CD4-positive, alpha-beta T cell treated with Interleukin-10 for 1 hour (primary cell): ENCODE measurements at places on chromosomes 2 and 18.

GRCh38 chr2:84865181-84865783 is 15.6 kb downstream of the TRABD2A start:
- DNase-seq: peak; percentile 69

DNA sequence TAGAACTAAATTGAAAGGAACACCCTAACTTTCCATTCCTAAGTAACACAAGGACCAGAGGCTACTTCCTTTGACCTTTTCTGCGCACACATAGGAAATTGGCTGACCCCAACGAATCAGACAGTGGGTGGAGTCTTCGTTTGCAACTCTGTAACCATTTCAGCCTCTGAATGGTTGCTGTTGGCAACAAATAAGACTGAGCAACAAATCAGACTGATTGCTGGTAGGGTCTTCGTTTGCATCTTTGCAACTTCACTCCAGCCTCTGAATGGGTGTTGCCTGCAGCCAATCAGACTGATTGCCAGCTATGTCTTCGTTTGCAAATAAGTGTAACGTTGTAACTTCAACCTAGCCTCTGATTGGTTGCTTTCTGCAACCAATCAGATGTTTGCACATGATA is 34.6 kb downstream of the USP40 start:
- no peak for DNase-seq

DNA sequence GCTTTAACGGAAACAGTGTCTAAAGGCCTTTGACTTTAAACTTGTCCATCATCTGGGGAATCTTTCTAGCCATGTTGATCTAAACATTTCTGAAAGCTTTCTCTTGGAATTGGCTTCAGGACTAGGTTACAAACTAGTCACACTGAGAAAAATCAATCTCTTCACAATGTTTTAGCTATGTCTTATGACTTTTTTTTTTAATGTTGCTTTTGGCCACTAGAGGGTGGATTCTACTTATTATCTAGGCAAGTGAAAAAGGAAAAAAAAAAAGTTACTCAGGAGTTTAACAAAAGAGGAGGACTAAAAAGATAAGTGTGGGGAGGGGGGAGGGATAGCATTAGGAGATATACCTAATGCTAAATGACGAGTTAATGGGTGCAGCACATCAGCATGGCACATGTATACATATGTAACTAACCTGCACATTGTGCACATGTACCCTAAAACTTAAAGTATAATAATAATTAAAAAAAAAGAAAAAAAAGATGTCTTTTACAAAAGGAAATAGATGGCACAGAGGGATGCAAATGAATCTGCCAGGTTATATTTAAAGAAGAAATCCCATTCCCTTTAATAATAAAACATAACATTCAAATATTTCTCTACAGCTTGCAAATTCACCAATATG is 160.4 kb upstream of the PID1 start:
- no peak for DNase-seq

- no peak for DNase-seq
Observed at GRCh38 chr2:219159771-219160185, 837 bp downstream of the NHEJ1 start.

- DNase-seq: no peak
Observed at GRCh38 chr2:230184727-230185578, 34.8 kb downstream of the SP110 start.
